ENCODE measurements at places on chromosomes 5 and 9.

DNA sequence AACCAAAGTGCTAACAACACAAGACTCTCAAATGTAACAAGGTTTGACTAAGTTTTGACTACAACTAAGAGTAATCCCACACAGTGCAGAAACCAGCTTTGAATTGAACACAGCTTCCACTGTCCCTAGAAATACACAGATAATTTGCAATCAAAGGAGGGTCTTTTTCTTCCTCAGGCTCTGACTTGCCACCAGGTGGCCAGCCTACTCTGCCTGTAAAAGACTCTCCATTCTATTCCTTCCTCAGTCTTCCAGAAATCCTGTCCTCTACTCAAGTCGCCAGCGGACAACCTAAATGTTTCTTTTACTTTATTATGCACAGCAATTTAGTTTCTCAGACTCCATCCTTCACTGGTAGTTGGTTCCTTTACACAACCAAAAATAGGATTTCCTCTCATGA is 32.2 kb upstream of the MCTP1 start:
- DNase-seq, result no peak

DNA sequence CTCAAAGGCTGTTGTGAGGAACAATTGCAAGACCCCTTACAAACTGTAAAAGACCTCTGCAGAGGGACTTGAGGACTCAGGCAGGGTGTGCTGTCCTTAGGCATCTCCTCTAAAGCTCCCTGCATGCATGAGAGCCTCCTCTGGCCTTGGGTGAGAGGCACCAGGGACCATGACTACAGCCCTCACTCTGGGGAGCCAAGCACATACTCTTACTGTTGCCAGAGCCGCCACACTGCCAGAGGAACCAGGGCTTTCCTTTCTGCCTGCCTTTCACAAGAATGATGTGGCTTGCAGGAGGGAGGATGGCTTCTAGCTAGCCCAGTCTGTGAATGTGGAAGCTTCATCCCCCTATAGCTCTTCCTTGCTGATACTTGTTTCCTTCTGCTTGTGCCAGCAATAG is 5.9 kb downstream of the IGFBPL1 start:
- no peak for DNase-seq

GRCh38 chr5:154092356-154093141 is 53.8 kb downstream of the MFAP3 start:
- no peak for DNase-seq

DNA sequence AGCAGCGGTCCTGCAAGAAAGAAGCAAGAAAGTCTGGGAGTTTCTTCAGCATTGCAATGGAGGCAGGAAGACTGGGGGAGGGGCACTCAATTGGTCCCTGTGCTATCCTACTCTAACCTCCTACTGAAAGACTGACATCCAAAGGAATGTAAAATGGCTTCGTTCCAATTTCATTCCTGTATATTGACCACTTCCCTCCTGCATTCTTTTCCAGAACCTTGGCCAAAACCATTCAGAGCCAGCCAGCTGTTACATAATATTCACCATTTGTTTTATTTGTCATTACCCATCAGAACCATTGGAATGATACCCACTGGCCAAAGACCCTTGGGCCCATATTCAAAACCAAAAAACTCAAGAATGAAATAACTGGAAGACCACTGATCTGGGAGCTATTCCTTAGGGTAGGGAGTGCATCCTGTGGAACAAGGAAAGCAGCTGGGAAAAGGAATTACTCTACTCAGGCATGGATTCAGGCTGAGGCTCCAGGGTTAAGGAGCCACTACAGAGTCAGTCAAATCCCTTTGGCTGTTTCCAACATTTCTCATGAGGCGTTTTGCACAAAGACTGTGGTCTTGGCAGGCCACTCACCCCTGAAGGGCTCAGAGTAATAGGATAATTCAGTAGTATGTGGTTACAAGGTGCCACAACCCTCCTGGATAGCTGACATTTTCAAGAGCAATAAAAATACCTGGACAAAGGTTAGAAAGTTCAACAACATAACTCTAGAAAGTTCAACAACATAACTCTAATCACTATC is 148.7 kb upstream of the SLC1A3 start:
- DNase-seq, result no peak

DNA sequence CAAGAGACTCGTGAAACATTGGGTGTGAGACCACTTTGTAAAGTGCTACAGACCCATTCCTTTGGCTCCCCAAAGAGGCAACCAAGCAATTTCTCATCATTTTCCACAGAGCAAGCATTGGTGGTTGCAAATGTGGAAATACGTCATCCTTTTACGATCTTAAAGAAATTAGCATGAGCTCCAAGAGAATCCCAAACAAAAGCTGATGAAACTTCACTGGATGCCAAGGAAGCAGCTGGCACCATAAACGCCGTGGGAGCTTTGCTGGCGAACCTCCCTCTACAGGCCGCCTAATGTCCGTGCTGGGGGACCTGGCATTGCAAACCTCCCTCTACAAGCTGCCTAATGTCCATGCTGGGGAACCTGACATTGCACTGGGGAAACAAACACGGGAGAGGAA is 432.4 kb downstream of the ACTL7B start:
- DNase-seq, result no peak

GRCh38 chr5:54521856-54522479 is 4.4 kb downstream of the SNX18 start:
- no peak for DNase-seq

DNA sequence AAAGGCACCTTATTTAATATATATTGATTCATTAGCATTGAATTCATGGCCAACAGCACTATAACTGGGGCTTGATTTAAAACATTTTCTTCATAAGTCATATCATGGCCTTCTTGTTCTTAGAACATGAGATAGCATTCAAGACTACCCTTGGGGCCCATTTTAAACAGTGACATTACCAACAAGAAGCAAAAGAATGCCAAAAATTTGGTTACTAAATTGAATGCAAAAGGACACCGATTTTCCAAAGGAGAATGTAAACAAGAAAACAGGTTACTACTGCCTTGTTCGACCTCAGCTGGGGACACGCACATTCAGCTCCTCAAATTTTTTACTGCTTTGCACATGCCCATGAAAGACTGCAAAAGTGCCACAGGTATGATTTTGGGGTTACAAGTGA is 219.4 kb upstream of the TLE4 start:
- no peak for DNase-seq

GRCh38 chr9:37415011-37415719 is 7.3 kb upstream of the GRHPR start:
- peak; percentile 84 for DNase-seq

GRCh38 chr9:109627042-109627441 is 128.9 kb upstream of the PTPN3 start:
- DNase-seq, result no peak

DNA sequence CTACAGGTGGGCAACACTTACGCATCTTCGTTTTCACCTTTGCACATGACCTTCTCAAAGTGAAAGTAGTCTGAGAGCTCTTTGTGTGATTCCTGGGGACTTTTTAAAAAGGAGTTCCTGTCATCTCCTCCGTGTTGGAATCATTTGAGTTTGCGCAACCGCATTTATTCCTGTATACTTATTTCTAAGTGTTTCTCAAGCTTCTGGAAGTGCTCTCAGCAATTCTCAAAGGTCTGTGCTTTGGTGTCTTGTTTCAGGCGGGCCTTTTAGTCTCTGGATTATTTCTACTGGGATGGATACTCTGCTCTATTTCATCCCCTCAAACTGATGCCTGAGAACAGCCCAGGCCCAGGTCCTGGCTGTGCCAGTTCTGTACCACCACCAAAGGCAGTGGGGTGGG is 226.5 kb upstream of the TUT7 start:
- DNase-seq, result no peak

- peak; percentile 15 for DNase-seq
These were observed 63.6 kb upstream of the SLC28A3 start for GRCh38 chr9:84404095-84404686.

GRCh38 chr5:99104538-99105132 is 175.8 kb upstream of the CHD1 start:
- no peak for DNase-seq

DNA sequence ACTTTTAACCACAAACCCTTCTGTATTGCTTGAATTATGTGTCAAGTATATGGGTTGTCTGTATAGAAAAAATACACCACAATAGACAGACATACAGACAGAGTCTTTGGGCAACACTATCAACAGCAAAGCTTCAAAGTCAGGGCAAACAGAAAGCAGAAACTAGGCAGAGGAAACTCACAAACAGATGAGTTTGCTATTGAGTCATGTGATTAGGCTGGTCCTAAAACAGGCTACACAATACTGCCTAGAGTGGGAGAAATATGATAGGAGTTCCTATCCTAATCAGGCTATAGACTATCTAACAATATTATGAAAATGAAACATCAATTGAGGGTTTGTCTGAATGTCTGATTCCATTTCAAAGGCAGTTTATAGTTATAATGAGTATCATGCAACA is 156.4 kb downstream of the EDIL3 start:
- no peak for DNase-seq

DNA sequence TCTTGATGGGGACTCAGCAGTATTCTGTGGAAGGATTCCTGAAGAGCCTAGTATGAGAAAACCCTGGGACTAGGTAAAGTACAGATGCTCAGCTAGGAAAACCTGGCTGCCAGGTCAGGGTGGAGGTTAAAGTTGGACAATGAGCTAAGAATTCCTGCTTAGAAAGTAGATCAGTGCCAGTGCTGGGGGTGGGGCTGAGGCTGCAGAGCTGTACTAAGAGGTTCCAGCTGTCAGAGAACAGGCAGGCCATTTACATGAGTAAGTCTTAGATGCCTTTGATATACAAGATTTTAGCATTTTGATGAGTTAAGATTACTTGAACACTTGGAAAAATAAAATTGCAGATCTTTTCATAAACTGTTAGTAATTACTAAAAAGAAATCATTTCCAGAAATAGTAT is 332.3 kb upstream of the NUDT12 start:
- DNase-seq, result no peak

DNA sequence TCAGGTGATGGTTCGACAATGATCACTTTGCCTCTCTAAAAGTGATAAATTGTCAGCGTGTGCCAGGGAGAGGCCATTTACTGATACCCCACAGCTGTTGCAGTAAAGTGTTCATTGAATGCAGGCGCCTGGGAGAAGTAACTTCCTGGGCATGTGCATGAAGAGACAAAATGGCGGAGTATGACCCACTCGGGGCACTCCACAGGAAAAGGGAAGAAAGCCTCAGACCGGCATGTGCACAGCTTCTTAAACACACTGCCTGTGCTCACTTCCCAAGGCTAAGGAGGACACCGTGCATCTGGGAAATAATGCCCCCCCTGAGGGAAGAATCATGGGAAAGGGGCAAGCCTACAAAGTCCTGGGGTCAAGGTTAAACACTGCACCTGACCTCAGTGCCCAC is 329.5 kb downstream of the ICE1 start:
- DNase-seq, result no peak

GRCh38 chr9:4463824-4464223 is 26.4 kb upstream of the SLC1A1 start:
- no peak for DNase-seq

DNA sequence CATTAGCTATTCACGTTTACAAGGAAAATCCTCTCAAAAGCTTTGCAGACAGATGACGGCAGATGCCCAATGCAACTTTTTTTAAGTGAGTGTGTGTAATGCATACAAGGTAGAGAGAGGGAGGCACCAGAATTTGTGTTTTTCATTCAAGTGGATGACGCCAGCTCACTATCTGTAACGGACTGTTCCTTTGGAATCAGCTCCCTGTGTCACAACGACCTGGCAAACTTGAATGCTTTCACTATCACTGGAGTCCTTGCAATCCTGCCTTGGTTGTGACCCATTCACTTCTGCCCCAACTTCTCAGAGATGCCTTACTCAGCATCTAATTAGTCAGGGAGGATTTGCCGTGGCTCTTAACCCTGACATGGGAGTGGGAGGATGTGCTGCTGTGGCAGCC is 148.5 kb downstream of the BNC2 start:
- no peak for DNase-seq

DNA sequence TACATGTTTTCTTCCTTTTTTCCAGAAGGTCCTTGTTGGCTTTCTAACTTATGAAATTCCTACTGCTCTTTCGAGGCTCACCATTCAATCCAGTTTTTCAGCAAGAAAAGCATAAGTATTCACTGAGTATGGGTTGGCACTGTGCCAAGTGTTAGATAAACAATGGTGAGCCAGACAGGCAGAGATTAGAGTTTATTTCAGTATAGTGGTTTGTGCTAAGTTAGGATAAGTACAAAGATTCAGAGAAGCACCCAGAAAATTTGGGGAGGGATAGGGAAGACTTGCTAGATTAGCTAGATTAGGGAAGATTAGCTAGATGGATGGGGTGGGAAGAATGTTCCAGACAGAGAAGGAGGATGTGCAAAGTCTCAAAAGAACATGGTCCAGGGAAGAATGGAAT is 122.9 kb downstream of the OXCT1 start:
- DNase-seq, result no peak

DNA sequence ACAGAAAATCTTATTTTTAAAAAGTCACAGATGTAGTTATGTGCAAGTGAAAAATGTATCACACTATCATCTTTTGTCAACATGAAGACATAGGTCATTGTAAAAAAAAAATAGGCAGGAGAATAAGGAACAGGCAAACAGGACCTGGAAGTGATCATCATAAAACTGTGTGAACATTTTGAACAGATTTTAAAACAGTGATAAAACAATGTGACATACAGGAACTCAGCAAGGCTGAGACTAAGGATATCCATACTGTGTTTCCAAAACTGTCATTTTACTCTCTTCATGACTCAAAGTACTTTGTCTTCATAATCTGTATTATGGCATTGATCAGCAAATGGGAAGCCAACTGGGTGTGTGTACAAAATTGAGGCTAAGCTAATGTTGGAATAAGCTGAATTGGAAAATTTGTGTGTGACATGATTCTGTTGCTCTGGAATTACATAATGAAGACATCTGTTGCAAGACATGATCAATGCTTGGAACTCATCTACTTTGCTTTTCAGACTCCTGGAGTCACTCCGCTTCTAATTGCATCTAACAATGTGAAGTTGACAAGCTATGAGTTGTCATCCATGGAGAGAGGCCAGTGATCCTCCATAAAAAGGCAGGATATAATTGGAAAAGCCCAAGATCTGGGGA is 978.7 kb upstream of the NUDT12 start:
- no peak for DNase-seq

DNA sequence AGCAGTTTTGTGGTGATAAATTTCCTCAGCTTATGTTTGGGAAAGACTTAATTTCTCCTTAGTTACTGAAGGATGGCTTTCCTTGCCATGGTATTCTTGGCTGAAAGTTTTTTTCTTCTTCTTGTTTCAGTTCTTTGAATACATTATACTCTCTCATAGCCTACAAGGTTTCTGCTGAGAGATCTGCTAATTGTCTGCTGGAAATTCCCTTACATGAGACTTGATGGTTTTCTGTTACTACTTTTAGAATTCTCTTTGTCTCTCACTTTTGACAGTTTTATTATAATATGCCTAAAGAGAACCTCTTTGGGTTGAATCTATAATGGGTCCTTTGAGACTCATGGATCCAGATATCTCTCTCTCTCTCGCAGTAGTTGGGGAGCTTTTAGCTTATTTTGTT is 693.6 kb downstream of the PRELID2 start:
- DNase-seq, result no peak

GRCh38 chr5:61790007-61790406 is 457.9 kb downstream of the ZSWIM6 start:
- no peak for DNase-seq

Measured in stimulated activated CD4-positive, alpha-beta T cell treated with anti-CD3 and anti-CD28 coated beads, Interleukin-2, amount 100 ng/mL, for 24 hours (primary cell).